Left colon (tissue), 2 donors: ENCODE measurements at places on chromosomes 12 and 14.

DNA sequence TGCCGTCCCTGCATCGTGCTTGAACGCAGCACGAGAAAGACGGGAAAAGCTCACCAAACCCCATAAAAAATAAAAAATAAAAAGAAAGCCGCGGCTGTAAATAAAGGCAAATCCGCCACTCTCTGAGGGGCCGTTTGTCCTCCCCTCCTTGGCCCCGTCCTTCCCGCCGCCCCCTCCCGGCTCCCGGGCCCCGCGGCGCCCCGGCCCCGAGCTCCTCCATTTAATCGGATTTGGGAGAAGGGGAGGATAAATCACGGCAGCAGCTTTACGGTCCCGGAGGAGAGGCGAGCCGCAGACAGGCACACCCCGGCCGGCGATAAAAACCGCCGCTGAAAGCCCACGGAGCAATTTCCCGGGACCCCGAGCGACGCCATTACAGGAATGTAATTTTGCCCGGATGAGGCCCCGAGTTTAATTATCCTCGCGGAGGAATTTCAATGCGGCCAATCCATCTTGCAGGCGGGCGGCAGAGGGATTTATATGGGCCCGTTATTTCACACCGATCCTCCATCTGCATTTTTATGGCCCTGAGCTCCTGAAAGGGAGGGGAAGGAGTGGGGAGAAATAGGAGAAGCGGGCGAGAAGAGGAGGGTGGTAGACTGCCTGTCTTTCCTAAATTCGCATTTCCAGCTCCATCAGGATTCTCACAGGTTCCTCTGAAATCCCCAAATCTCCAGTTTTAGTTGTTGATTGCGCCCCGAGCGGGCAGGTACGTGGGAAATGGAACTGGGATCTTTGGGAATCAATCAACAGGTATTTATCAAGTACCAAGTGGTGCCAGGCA lies 1.3 kb upstream of the ATP5MC2 start:
- no peak for DNase-seq

DNA sequence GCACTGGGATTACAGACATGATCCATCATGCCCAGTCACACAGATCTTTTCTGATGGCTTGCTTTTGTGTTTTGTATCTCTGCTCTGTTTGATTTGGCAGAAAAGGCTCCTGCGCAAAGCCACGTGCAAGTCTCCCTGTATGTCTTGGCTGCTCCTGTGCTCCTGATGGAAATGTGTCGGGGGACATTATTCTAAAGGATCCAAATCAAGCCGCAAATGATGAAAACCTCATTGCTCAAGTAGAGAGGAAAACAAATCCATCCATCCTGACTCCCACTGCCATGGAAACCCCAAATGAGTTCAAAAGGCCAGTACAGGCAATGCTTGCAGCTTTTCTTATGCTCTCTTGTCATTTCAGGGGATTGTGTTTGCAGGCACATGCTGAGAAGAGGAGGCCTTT lies 93.8 kb downstream of the NDUFA12 start:
- no peak for DNase-seq

DNA sequence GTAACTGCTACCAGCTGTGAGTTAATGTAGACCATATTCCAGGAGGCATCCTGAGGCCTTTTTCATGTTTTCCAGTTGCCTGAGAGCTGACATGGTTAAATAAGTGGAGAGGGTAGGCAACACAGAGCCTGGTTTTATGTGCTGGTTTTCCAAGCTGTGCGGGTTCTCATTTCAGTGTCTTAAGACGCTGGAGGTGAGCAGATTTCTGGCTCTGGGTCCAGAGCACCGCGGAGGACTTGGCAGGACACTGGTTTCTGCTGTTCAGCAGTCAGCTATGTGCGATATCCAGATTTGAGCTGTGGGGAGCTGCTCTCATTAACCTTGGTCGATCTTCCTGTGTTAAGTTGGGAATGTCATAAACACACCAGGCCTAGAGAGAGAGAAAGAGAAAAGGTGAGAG lies 680.8 kb downstream of the BCL11B start:
- no peak for DNase-seq

DNA sequence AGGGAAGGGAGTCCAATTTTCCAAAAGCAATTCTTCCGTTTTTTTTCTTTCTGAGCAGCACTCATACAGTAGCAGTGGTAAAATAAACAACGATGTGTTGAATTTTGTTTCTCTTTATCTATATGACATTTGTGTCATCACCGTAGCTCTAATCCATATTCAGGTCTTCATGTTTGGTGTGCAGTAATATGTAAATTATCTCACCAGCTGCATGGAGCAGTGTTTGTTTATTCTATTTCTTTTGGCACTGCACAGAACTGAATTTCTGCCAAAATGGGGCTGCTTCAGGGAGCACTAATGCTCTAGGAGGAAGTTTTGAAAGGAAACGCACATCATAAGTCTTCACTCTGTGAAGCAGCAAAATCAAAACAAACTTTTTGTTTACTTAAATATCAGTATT lies 130.0 kb upstream of the NPAS3 start:
- DNase-seq: no peak

GRCh38 chr14:63573581-63573980 lies 30.4 kb upstream of the PPP2R5E start:
- DNase-seq: no peak

DNA sequence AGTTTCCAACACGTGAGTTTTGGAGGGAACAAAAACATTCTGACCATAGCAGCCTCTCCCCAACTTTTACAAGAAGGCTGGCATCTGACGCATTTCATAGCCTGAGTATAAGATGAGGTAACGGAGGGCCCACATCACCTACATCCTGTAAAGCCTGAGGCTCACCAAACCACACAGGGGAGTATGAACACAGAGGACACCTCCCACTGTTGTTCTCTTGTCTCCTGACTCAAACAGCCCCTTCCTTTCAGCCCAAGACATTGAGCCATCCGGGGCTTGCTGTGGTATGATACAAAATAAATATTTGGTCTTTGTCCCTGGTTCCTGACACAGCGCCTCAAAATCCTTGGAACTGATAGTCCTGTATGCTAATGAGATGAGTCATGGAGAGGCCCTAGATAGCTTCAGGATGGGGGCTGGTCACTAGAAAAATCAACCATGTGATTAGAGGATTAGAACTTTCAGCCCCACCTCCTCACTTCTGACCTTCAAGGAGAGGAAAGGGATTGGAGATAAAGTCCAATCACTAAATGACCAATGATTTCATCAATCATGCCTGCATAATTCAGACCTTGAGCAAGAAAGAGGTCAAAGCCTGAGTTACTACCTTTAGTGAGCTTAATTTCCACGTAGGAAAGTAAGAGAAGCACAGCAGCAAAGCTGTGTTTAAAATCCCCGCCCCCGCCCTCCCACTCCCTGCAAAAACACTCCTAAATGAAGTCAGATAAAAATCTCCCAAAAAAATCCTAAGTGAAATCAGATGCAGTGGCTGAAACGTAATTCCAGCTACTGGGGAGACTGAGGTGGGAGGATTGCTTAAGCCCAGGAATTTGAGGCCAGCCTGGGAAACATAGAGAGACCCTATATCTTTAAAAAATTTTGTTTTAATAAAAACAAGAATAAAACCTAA lies 236.4 kb downstream of the PCNX1 start:
- DNase-seq: no peak
